Activated CD4-positive, alpha-beta memory T cell treated with anti-CD3 and anti-CD28 coated beads for 36 hours (primary cell): ENCODE measurements at places on chromosomes 12 and 14. TPM values are rescaled to one million over a fixed set of nuclear protein-coding genes. Genes with fewer than 3 reads are reported as not detected.

DNA sequence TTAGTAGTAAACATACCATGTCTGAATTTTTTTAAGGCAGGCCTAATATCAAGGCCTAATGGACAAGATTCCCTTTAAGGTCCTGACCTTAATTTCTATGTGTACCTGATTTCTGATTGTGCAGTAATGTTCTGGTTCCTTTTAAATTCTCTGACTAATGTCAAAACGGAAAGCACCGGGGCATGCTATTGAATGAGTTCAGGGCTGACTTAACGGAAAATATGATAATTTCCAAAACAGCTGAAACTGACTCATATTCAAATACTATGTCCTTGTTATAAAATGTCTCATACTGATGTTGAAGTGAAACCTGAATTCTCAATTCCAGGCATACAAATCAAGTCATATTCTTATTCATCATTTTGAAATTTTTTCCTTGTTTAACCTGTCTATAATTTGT lies 6.7 kb downstream of the TAS2R43 start:
- DNase-seq, result no peak

EML1 gene
- total RNA-seq, result 1.5 TPM

DNA sequence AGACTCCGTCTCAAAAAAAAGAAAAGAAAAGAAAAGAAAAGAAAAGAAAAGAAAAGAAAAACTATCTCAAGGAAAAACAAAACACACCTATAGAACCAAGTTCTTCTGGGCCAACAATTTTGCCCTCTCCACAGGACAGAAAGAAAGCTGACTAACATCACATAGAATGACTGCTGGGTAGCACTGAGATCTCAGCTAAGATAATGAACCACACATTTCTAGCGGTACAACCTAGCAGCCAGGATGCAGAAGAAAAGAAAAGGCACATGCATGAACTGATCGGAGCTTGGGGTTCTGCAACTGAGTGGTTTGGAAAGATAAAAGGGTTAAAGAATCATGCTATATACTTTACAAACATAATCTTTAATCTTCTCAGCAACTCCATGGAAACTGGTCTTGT lies 19.5 kb downstream of the TMED10 start:
- peak; percentile 24 for DNase-seq

GRCh38 chr14:35046751-35047536 lies 872 bp downstream of the FAM177A1 start:
- DNase-seq, result no peak
